ENCODE measurements at places on chromosomes 2 and 18.

DNA sequence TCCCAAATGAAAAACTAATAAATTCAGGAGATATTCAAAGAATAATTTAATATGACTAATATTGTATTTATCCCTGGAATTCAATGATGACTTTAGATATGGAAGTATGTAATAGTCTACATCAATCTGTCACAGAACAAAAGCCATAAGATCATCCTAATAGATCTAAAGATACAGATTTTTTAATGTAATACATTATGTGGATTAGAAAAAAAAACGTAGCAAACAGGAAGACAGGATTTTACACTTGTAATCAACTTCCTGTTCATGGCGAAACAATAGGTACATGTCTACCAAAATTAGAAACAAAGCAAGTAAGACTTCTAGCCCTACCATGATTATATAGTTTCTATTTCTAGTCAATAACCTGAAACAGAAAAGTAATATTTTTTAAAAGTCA, 192.2 kb downstream of the TTC32 start:
- DNase-seq, result no peak

- peak; percentile 45 for DNase-seq
Measured at GRCh38 chr2:127591221-127591923, 54.6 kb upstream of the GPR17 start.

GRCh38 chr2:170420961-170421687, 243.2 kb downstream of the MYO3B start:
- DNase-seq, result no peak

DNA sequence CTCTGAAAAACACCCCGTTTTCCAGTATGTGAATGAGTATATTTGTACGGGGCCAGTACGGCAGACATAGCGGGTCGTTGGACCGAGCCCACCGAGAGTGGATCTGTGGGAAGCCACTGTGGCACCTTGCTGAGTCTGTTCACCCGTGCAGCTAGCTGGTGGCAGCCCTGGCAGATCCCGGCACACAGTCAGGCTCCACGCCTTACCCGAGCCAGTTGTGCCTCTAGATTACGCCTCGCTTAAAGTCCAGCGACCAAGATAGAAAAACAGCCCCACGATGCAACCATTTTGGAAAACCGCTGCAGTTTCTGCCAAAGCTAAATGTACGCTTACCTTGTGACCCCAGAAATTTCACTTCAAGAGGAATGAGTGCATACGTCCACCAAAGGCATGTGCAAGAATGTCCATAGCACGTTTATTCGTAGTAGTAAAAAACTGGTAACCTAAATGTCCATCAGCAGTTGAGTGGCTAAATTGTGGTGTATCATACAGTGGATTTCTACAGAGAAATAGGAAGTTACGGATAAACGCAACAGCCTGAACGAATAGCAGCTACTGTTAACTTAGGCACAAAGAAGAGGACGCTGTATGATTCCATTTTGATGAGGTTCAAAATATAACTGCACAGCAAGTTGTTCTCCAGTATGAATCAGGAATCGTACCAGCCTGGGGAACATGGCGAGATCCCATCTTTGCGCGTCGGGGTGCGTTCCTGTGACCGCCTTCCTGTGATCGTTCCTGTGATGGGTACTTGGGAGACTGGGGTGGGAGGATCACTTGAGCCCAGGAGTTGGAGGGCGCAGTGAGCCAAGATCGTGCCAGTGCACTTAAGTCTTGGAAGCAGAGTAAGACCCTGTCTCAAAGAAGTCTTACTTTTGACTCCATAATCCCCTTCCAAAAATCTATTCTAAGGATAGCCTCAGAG, 688 bp upstream of the WDR33 start:
- DNase-seq, result no peak

DNA sequence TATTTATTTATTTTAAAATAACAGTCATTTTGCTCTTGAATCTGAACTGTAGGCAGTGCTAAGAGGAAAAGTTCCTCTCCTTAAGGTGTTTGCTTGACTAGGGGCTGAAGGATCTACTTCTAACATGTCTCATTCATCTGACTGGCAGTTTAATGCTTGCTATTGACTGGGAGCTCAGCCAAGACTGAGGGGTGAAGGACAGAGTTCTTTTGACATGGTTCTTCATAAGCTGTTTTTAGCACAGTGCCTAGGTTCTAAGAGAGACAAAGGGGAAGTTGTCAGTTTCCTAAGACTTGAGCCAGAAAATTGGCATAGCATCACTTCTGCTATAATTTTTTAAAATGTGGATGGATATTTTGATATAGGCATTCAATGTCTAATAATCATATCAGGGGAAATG, 73.0 kb downstream of the COMMD1 start:
- DNase-seq, result no peak

GRCh38 chr2:128876986-128877983, 558.6 kb upstream of the HS6ST1 start:
- DNase-seq, result no peak

DNA sequence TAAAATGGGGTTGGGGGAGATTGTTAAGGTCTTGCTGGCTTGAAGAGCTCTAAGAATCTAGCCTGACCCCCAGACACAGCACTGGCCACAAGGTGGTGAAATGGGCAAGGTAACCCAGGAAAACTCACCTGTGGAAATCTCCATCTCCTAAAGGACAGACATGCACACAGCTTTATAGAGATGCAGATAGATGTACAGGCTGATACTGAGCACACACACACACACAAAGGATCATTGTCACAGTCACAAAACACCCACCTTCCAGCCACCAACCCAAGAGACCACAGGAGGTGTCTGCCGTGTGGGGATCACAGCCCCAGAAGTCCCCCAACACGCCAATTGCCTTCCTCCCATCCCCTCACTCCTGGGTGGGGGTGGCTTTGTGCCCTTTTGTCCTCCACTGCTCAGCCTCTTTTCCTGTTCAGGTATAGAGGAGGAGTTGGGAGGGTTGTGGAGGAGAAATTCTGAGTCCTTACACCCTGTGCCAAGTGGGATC, 3.2 kb upstream of the CYP26B1 start:
- DNase-seq, result no peak

GRCh38 chr18:75656035-75656434, 228.5 kb upstream of the SMIM21 start:
- DNase-seq, result no peak

GRCh38 chr2:168901003-168901402, at the start of gene G6PC2:
G6PC2 (plus strand) TSS chr2:168901291; CDS start chr2:168901332, 41 bp downstream.
- DNase-seq, result no peak

GRCh38 chr2:162581959-162582798, 238.2 kb downstream of the GCA start:
- no peak for DNase-seq

DNA sequence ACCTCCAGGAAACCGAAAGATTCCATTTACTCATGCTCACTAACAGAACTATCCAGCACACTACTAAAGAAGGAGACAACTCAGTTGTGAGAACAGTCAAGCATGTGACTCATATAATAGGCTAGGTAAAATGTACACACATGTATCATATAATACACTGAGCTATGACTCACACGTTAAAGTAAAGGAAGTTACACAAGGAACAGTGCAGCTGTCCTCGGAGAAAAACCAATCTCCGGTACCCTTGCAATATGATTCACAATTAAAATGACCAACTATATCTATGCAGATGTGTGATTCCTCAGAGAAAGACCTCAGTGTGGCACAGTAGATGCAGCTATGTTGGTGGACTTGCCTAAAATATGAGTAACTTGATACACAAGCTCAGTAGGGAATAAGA, 76.5 kb downstream of the STRN start:
- no peak for DNase-seq

GRCh38 chr2:26299471-26300101, 46.4 kb upstream of the SELENOI start:
- peak; percentile 37 for DNase-seq

DNA sequence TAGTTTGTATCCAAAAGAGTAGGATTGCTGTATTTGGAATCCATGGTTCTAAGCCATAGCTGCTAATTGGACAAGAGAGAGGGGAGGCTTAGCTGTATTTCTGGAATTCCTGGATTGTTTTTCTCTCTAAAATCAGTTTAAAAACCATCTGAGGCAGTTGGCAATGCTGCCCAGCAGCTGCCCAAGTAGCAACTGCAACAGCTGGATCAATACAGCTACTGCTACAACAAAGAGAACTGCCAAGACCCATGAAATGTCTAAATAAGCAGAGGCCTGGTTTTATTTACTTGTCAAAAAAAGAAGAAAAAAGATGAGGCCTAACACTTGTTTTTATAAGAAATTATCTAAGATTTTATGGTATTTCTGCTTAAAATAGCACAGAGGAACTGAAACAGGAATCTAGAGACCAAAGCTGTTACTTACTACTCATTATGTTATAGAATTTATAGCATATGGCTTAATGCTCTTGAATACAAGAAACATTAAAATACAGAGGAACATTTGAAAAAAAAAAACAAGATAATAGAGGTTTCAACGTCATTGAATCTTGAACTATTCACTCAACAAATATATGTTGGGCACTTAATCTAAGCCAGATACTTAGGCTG, 39.1 kb downstream of the TMEFF2 start:
- DNase-seq, result no peak

- no peak for DNase-seq
Measured at GRCh38 chr18:79117385-79117784, 48.2 kb downstream of the ATP9B start.

GRCh38 chr18:51077217-51077616, 47.2 kb downstream of the SMAD4 start:
- DNase-seq, result no peak

- no peak for DNase-seq
Measured at GRCh38 chr2:23568626-23569190, 183.7 kb downstream of the KLHL29 start.

- peak; percentile 18 for DNase-seq
Measured at GRCh38 chr18:22703883-22704585, 229.1 kb upstream of the RBBP8 start.

GRCh38 chr18:63314062-63314790, 5.3 kb downstream of the BCL2 start:
- DNase-seq, result no peak

- no peak for DNase-seq
Measured at GRCh38 chr2:241755777-241756176, 20.8 kb upstream of the GAL3ST2 start.

DNA sequence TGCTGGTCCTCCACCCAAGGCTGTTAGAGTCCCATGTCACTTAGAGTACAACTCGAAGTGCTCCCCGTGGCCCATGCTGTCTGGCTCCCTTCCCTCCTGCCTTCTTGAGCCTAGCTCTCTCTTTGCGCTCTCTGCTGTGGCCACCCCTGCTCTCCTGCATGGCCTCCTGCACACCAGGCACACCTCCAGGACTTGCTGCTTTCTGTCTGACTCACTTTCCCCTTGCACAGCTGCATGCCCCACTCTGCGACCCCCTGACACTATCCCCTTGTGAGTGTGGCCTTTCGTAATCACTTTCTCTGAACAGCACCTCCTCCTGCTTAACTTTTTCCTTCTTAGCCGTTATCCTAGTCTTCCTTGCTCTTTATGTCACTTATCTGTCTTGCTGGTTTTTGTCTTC, 343.6 kb downstream of the TGIF1 start:
- no peak for DNase-seq

GRCh38 chr2:200179151-200179550, 127.3 kb upstream of the SPATS2L start:
- no peak for DNase-seq

DNA sequence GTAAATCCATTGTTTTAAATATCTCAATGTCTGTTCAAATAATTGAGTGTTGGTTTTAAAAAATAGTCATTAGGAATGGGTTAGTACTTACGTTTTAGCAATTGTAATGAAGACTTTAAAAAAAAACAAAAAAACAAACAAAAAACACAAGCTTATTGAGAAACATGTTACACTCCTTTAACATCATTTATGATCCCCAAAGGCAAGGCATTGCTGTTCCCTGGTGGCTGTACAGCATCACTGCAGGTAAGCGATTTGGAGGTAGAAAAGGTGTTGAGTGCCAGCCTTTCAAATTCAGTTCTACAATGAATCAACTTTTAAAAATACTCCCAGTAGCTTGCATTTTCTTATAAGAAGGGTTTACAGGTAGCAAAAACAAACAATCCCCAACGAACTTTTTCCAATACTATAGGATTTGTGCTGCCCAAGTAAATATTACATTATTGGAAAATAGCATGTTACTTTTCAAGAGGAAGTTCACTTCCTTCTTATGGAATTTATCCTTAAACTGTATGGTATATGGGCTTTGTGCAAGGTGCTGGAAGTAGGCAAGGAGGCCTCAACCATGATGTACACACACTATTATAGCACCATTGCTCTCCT, 27.5 kb downstream of the CNRIP1 start:
- DNase-seq, result peak; percentile 36

- no peak for DNase-seq
Measured at GRCh38 chr2:225056330-225057073, 14.2 kb upstream of the DOCK10 start.

DNA sequence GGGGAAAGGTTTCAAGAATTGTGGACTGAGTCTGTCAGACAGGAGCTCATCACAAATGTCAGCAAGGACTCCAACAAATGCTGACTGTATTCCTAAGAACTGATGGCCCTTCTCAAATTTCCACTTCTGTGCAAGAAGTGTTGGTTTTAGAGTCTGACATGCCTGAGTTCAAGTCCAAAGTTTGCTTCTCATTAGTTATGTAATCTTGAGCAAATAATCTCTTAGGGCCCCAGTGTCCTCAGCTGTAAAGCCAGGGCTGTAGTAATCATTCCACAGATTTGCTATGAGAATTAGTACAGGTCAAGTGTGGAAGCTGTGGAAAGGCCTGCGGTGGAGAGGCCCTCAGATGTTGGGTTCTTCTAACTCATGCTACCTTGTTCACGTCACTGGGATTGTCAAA, 23.9 kb downstream of the MEP1B start:
- no peak for DNase-seq
